ENCODE measurements at places on chromosomes 5 and 9.

GRCh38 chr9:1722404-1722803 lies 292.7 kb upstream of the SMARCA2 start:
- no peak for DNase-seq

- DNase-seq, result no peak
These were observed 339.8 kb upstream of the RGMB start for GRCh38 chr5:98433673-98434072.

DNA sequence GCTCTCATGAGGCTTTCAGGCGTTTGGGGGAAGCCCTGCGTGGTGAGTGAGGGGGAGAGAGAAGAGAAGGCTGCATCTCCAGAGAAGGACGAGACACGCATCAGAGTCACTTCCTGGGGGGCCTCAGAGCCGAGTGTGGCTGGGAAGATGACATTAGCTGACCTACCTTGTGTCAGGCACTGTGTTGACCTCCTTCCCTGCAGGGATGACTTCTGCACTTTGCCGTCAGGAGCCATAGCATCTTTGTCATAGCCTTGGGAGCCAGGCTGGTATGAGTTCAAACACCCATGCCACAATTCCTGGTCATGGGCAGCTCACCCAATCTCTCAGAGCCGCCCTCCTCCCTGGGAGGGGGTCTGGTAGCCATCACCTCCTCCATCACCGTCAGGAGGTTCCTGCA lies 17.3 kb downstream of the NEURL1B start:
- DNase-seq, result no peak

DNA sequence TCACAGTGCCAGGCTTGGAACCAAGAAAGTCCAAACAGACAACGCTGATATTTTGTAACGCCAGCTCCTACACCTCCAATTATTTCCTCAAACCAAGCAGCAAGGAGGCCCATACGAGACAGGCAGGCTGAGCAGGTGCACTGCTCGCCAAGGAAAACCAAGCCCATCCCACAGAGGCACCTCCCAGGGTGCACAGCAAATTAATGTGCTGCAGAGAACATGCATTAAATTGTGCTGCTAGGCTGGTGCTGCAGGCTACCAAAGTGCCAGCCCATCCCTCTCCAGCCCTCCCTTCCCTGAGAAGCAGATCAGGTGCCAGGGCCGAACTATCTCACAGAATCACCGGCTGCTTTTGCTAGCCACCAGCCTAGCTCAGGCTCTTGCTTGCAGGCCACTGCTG lies 137.8 kb downstream of the PAX5 start:
- DNase-seq, result no peak

DNA sequence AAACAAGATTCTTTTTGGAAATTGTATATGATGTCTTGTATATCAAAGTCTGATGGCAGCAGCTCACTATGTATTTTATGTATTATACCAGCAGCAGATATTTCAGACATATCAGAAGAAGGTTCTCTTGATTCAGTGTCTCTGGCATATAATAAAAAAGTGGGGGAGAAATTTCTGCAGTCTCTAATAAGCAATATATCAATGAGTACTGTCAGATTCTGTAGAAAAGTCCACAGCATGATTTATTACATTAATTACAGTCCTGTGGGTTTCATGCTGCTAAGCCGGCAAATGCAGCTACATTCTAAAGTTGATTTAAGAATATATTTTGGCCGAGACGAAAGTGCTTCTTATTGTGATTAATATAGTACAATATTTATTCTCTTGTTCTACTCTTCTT lies 113.1 kb downstream of the KIAA1958 start:
- no peak for DNase-seq

DNA sequence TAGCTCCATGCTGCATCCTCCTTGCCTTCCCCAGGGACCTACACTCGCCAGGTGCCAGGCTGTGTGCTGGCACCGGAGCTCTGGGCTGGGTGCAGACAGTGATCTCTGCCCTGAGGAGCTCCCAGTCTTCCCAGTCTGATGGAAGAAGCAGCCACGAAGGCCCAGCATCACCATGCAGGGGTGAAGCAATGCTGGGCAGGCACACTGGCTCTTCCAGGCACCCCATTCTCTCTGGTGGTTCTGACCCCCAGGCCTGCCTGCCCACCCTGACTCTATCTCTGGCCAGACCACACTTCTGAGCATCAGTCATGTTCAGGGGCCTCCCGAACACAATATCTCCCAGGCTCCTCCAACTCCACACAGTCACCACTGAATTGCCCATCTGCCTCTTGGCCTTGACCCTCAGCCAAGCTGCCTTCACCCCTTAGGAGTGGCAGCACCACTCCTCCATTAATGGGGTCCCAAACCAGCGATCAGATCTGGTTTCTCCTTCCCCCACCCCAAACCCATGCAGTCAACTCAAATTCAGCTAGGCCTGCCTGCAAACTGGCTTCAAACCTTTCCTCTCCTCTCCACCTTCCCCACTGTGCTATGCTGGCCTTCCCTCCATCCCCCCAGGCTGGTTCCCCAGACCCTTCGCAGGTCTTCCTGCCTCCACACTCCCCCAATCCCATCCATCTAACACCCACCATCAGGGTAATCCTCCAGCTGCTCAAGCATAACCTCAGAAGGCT lies 102.7 kb upstream of the MVB12B start:
- DNase-seq, result no peak

DNA sequence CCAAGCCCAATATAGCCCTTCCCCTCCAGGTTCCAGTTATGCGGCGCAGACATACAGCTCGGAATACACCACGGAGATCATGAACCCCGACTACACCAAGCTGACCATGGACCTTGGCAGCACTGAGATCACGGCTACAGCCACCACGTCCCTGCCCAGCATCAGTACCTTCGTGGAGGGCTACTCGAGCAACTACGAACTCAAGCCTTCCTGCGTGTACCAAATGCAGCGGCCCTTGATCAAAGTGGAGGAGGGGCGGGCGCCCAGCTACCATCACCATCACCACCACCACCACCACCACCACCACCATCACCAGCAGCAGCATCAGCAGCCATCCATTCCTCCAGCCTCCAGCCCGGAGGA lies 6.3 kb downstream of the NR4A3 start:
- no peak for DNase-seq

DNA sequence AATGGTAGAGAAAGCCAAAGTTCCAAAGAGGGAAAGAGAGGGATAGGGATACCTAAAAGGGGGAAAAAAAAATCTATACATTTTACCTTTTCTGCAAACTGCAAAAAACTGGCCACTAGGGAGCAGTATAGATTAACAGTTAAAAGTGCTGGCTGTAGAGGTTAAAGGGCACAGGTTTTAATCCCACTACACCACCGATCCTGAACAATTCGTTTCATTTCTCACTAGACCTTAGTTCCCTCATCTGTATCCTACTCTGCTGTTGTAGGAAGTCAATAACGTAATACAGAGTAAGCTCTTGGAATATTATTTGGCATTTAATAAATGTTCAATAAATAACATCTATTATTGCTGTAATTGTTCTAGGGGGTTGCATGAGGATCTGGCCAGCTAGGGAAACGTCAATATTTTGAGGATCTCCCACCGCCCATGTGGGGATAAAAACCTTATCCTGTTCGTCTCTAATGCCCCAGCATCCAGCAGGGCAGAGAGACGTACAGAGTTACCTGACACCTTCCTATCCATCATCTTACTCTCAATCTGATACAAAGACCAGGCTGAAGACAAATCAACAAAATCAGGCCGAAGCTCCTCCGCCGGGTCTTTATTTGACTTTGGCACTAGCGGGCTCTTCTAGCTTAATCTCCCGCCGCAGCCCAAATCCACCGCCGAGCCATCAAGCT lies 757 bp downstream of the CDC26 start:
- DNase-seq, result no peak

DNA sequence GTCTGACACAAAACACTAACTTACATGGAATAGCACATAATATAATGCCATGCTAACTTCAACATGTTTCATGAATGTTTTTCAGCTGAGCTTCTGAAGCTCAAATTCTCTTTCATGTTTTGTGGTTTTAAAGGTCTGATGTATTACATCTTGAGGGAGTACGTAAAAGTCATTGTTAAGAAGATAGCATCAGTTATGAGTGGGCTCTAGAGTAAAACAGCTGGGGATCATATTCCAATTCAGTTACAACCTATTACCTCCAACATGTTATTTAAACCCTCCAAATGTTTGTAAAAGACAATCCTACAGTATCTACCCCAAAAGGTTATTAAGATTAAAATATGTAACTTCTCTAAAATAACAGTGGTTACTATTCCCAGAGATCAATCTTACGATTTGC lies 19.2 kb downstream of the CETN3 start:
- no peak for DNase-seq

- no peak for DNase-seq
These were observed 300.3 kb downstream of the EFNA5 start for GRCh38 chr5:107370396-107370968.

GRCh38 chr5:159262472-159262858 lies 625 bp upstream of the UBLCP1 start:
- no peak for DNase-seq

GRCh38 chr9:132383462-132383883 lies 23.2 kb downstream of the TTF1 start:
- no peak for DNase-seq

GRCh38 chr5:170849374-170849773 lies 12.4 kb upstream of the RANBP17 start:
- no peak for DNase-seq

- no peak for DNase-seq
These were observed 165.3 kb downstream of the ZNF608 start for GRCh38 chr5:124580925-124581737.

- DNase-seq, result no peak
These were observed 84.7 kb downstream of the FEM1C start for GRCh38 chr5:115459855-115460341.

- DNase-seq, result no peak
These were observed 19.3 kb upstream of the RAPGEF1 start for GRCh38 chr9:131759017-131759647.

GRCh38 chr5:147036691-147037245 lies 158.2 kb upstream of the PPP2R2B start:
- DNase-seq, result no peak

- DNase-seq, result no peak
These were observed at the start of gene ASPN for GRCh38 chr9:92482329-92482728. TSS of gene ASPN (minus strand) at chr9:92482506.

DNA sequence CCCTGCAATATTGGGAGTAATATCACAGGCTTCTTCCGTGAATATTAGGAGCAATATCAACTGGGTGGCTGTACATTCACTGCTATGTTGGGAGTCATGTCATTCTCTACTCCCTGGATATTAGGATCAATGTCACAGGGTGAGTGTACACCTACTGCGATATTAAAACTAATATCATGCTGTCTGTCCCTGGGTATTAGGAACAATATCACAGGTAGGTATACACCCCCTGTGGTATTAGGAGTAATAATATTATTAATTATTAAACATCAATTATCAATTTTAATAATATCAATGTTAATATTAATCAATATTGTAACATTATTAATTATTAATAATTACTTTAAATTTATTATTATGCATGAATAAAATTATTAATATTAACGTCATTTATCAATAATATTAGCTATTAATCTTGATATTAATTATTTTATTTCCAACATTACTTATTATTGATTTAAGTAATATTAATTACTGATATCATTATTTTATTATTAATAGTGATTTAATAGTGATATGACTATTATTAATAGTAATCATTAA lies 121.9 kb downstream of the TMEM38B start:
- no peak for DNase-seq

DNA sequence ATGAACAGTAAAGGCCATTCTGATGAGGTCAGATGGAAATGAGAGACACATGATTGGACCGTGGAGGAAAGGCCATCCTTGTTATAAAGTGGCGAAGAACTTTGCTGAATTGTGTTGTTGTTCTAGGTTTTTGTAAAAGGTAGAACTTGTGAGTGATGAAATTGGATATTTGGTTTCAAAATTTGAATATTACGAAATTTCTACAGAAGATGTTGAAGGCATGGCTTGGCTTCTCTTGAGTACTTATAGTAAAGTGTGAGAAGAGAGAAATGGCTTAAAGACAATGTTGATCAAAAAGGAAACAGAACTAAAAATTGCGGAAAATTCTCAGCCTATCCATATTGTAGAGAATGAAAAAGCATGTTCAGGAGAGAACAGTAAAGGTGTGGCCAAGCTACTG lies 166.6 kb upstream of the S1PR3 start:
- DNase-seq, result no peak

GRCh38 chr5:148920646-148921288 lies 94.4 kb downstream of the ADRB2 start:
- DNase-seq, result no peak

Data from stimulated activated CD4-positive, alpha-beta T cell treated with anti-CD3 and anti-CD28 coated beads, Interleukin-1b, Interleukin-23, amount 100 ng/mL, for 1 hour (primary cell).